GM13977 (cell line): ENCODE measurements at places on chromosomes 6 and 20.

DNA sequence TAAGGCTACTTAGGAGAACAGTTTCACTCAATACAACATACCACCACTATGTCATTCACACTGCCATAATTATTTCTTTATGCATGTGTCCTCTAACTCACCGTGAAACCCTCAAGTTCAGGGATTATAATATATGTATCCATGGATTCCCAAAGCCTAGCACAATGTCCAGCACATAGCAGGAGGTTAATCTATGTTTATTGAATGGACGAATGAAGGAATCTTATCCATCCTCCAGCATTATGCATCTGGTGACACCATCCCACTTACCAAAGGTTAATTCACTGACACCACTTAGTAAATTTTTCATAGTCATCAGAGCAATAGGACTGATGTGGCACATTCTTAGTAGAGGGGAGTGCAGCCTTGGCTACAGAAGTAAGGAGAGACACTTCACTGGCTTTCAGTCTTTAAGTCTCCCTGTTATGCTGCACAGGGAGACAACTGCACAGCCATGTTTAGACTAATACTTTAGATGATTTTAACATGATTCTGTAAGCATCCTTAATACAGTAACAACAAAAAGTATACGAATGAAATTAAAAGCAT, 49.7 kb downstream of the EPHA7 start:
- no peak for DNase-seq

GRCh38 chr6:54286141-54286540, 22.1 kb upstream of the TINAG start:
- no peak for DNase-seq

DNA sequence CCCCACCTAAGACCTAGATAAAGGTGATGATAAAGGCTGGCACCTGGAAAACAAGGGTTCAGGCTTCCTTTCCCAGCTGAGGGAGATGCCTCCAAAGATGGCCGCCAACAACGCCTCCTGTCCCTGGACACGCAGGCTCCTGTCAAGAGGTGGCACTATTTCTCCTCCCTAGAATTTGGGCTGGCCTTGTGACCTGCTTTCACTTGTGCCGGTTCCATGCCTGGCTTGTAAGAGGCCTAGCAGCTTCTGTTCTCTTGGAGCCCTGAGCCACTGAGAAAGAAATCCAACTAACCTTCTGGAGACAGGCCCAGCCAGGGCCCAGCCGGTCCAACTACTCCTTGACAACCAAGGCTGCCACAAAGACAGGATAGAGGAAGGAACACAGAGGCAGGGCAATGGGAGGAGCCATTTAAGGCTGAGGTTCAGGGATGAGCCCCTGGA, 60.2 kb upstream of the RALY start:
- DNase-seq = peak; percentile 71

DNA sequence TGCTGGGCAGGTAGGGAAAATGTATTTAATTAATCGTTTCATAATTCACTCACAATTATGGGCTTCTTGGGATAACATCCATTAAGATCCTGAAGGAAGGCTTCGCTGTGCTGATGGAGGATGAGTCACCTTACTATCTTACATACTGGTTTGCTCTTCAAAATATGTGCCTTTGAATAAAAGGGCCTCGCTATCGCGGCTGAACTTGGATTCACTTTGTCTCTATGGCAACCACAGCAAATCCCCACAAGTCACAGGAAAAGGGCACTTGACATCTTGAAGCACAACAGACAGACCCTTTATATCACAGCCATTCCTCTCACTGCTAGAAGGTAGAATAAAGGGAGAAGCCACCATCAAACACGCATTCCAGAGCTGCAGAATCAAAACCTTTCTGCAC, 141.3 kb upstream of the MYLIP start:
- DNase-seq = no peak

- DNase-seq = no peak
These were observed 76.5 kb downstream of the LYRM4 start for GRCh38 chr6:5184218-5184617.

GRCh38 chr6:41970436-41970846, 28.8 kb upstream of the CCND3 start:
- DNase-seq = no peak

DNA sequence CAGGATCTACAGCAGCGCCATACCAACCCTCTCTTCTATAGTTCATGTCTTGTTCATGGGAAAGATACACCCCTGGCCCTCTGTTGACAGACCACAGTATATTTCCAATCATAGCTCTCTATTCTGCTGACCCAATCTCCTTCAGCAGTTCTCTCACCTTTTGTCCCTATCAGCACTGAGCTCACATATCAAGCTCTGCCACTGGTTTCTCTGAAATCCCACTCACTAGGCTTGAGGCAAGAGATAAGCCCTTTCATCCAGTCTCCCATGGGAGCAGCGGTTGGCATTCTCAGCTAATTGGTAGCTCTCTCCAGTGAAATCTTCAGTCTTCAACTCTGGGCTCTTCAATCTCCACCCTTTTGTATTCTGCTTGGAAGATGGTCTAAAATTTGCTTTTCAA, 313.4 kb downstream of the GJA1 start:
- no peak for DNase-seq

DNA sequence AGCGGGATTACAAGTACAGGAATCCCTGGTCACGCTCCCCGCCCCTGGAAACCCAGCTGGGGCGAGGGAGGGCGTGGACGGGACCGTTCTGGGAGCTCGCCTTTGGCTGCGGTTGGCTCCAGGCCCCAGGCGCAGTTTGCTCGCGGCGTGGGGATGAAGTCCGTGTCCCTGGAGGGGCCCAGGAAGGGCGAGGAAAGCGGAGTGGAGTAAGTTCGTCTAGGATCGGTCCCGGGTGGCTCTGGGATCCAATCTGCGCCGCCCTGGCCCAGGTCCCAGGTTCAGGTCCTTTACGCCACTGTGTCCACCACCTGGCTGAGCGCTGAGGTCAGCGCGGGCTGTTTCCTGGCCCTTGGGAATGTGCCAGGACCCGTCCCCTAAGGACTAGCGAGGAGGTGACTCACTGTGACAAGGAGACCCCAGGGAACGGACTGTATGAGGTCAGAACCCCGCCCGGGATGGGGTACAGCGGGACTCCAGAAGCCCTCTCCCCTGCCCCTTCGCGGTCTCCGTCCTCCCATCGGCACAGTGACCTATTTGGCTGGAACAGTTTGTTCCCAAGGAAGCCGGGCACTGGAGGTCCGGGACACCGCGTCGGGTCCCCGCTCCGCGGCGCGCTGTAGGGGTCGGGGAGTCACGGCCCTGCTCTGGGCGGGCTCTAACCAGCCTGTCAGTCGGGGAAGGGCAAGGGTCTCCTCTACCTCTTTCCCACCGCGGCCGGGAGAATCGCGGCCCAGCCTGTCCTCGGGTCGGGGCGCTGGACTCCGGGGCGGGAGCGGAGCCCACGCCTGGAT, 724 bp downstream of the CDKN1A start:
- no peak for DNase-seq

- DNase-seq = no peak
These were observed 77.0 kb downstream of the CAP2 start for GRCh38 chr6:17470202-17470937.

GRCh38 chr6:139939189-139939979, 564.9 kb upstream of the CITED2 start:
- no peak for DNase-seq

DNA sequence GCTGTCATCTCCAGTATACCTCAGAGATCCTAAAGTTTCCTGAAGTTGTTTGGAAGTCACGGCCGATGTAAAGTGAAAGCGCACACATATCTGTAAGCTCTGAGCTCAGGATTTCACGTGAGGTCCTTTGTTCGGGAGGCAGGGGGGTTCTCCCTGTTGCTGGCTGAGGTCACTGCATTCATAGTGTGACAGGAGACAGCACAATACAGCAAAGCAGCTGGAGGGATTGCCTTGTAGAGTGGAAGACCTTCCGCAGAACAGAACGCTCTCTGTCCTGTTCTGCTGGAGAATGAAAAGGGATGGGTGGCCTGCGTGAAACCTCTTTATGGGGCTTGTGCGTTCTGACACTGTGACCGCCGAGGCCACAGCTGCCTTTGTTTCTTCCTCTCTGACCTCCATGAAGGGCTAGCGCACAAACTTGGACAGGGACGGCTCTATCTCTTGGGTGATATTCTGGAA, 13.4 kb upstream of the SERPINB1 start:
- DNase-seq = no peak

- no peak for DNase-seq
These were observed 62.6 kb upstream of the SIRPA start for GRCh38 chr20:1832634-1833033.

DNA sequence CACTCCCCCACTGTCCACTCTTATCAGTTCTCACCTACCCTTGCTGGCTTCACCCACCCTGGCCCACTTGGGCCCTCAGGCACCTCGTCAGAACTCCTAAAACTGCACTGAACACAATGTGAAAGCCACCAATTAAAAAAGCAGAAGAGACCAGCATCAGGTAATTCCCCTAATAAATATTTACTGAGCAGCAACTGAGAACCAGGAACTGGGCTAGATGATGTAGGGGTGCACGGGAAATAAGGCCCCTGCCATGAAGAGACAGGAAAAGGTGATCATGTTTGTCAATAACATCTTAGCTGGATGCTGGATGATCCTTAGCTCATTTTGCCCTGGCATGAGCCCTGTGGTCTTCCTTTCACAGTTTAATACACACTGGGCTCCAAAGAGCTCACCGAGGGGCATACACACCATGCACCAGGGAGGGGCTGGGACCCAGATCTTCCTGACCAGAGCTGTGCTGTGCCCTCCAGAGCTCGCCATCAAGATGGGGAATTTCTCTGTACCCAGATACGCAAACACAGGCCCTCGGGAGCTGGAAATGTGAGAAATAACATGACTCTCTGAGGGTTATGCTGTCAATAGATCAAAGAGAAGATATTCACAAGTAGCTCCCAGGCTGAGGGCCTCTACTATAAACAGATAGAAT, 113.6 kb upstream of the SLC22A16 start:
- DNase-seq = peak; percentile 62

GRCh38 chr6:157245436-157245835, 77.9 kb downstream of the TMEM242 start:
- no peak for DNase-seq

GRCh38 chr20:12886618-12887363, 122.0 kb upstream of the SPTLC3 start:
- DNase-seq = no peak

- no peak for DNase-seq
These were observed 95.8 kb downstream of the BANF2 start for GRCh38 chr20:17795501-17796071.

DNA sequence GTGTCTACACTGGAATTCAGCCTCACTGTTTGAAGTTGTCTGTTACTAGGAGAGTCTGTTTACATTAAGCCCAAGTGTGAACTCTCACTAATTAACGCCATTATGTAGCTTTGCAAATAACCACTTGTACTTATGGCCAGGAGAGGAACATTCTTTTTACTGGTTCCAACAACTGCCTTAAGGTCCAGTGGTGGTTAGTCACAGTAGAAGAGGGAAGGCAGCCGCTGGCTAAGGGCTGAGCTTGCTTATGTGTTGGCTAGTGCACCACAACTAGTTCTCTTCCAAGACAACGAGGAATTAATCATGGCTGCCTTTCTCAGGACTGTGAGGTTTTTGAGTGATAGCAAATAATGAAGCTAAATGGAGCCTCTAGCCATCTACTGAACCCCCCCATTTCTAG, 14.9 kb upstream of the SLC22A23 start:
- no peak for DNase-seq

- DNase-seq = no peak
These were observed 182.2 kb upstream of the RREB1 start for GRCh38 chr6:6925391-6926164.

DNA sequence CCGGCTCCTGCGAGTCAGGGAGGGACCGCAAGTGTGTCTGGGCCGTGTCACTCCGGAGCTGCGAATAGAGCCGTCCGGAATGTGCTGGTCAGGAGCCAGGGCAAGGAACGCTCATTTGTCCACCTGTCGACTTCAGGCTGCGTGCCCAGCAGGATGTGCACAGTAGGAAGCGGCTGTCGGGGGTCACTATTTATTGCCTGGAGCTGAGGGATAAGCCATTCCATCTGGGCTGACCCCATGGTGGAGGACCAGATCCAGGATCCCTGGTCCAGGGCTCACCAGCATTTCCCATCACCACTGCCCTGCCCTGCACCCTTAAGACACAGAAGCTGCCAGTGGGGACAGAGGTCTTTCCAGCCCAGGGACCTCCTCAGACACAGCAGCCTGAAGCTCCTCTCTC, 14.7 kb downstream of the NTSR1 start:
- DNase-seq = no peak

DNA sequence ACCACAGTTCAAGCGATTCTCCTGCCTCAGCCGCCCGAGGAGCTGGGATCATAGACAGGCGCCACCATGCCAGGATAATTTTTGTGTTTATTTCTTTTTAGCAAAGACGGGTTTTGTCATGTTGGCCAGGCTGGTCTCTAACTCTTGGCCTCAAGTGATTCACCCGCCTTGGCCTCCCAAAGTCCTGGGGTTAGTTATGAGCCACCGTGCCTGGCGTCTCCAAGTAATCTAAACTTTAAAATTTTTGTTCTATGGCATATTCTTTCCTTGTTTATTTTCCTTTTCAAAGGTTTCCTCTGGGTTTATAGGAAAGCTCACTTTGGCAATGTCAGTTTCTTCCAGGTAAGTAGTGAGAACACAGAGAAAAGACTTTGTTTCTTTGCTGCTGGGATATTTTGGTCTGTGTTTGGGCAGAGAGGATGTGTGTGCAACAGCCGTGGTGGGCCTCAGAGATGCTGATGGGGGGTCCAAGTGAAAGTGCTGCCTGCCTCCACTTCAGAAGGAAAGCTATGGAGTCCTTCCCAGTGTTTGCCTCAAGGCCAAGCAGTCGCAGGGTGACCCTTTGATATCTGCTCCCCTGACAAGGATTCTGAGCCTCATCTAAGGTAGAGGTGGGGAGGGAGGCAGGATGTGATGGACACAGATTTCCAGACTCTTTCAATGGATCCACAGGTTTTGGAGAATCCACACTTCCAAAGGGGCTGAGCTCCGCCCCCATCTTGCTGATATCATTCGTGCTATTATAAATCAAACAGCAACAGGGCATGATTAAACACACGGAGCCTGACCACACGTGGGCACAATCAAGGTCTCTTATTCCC, 2.3 kb downstream of the LRP11 start:
- no peak for DNase-seq
